ENCODE measurements at places on chromosomes 2 and 18.

- no peak for DNase-seq
These were observed 118.9 kb upstream of the TANK start for GRCh38 chr2:161041356-161041755.

DNA sequence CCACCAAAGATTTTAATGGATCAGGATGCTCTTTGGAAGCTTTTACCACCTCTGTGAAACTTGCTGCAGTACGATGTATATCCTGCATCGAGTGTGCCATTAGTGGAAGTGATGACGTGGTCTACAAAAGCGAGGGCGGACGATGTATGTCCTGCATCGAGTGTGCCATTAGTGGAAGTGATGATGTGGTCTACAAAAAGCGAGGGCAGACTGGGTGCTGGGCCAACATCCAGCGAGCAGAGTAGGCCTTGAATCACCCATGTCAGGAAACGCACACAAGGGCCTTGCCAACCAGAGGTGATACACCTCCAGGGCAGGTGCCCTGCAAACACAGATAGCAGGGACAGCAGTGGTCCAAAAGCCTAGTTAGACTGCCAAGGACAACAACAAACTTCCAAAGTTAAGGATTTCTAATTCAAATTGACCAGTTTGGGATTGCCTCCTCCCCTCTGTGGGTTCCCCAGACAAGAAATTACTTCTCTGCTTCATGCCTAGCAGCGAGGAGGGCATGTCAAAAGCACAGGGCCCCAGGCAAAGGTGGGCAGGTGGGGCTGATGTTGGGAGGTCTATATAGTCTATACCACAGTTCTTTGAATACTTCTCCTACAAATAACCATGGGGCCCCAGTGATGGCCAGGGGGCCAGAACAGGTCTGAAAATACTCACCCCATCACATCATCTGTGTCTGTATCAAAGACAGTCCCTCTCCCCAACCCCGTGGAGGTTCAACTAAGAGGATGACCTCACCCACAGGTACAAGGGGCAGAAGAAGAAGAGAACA is 70.2 kb downstream of the ADD2 start:
- DNase-seq, result peak; percentile 7

DNA sequence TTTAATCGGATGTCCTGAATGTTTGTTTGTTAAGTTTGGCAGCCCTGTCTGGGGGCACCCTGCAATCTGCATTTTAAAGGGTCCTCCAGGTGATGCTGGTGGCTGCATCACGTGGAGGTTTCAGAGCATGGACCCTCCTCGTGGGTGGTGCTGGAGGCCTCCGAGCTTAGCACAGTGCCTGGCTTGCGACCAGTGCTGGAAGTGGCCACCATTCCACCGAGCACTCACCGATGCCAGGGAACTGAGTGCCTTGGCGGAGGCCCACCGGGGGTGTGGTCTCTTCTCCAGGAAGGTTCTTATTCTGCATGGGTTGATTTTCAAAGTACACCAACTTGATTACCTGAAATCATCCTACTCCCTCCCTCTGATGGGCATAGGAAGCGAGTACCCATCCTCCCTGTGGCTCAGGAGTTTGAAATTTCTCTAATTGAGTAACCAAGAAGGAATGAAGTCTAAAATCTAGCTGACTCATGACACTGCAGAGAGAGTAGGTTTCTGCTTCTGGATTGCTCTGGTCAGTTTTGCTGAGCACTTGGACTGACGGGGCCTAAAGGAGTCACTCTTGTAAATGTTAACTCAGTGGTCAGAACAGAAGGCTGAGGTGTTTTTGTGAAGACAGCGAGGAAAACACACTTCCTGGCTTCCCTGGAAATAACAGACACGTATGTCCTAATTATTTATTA is 58.1 kb upstream of the SLC66A3 start:
- DNase-seq, result no peak

DNA sequence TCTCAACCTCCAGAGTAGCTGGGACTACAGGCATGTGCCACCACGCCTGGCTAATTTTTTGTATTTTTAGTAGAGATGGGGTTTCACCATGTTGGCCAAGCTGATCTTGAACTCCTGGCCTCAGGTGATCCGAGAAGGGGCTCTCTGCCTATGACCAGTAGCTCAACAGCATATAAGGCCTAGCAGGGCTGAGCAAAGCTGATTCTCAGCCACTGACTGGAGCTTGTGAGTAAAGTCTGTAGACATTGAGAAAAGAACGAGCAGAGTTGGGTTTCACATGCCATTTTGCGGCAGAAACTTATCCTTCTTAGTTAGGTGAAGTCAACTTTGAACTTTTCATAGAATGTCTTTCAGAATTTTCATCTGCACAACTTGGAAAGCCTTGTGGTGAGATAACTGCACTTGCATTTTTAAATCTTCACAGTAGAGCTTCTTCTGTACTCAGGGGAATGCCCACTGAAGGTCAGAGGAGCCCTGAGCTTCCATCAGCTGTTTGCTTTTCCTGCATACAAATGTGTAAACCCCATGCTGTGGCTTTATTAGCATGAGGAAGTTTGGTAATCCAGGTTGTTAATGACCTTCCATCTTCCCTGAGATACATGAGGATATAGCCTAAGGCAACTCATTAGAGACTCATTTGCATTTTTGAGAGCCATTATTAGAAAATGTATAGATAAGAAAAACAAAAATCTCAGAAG is 602.4 kb downstream of the METTL4 start:
- DNase-seq, result no peak

DNA sequence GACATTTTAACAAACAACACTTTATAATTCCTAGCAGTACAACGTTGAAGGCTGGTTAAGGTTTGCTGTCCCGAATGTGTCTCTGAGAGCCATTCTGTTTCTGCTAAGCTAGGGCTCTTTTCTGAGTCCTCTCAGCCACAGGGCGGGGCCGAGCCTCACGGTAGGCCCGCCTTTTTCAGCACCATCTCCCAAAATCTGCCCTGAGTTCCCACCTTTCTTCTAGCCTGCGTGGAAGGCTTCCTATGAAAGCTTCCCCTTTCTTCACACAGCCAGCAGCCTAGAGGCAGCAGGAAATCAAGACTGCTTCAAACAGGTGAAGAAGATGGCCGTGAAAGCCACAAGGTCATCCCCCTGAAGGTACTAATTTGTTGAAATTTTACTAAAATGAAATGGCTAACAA is 255.5 kb downstream of the CDH2 start:
- no peak for DNase-seq

DNA sequence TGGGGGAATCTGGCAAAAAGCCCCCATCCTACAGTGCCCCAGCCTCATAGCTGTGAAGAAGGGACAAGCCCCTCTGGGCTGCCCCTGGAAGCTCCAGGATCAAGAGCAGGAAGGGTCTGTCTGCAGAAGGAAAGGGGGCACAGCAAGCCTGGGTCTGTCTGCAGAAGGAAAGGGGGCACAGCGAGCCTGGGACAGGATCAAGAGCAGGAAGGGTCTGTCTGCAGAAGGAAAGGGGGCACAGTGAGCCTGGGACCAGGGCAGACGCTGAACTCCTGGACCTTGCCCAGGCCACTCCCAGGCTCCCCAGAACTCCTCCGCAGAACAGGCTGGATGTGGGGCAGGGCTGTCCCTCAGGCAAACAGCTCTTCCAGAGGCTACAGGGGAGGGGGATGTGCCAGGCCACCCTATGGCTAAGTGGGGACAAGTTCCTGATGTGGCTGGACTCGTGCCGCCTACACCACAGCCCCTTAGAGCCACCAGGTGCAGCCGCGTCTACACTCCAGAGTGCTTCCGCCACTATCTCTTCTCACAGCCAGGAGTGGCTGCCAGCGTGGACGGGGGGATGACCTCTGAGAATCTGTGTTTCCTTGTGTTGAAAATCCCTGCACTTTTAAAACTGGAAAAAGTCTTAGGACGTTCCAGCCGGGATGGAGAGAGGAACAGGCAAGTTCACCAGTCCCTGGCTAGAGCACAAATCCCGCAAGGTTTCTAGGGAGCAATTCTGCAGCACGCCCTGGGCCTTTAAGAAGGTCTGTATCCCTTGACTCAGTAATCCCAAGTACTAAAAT is 20.8 kb downstream of the KIF1A start:
- no peak for DNase-seq

GRCh38 chr2:25794544-25795276 is 83.6 kb downstream of the ASXL2 start:
- no peak for DNase-seq

GRCh38 chr2:172373766-172374165 is 53.6 kb upstream of the ITGA6 start:
- DNase-seq, result no peak

DNA sequence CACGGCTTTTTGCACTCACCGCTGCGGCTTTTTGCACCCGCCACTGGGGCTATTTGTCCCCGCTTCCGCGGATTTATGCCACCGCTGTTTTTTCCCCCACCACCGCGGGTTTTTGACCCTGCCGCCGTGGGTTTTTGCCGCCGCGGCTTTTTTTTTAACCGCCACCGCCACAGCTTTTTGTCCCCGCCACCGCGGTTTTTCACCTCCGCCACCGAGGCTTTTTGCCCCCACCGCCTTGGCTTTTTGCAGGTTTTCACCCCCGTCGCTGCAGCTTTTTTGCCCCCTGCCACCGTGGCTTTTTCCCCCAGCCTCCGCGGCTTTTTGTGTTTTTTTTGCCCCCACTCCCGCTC is 2796.7 kb upstream of the TEKT4 start:
- no peak for DNase-seq

DNA sequence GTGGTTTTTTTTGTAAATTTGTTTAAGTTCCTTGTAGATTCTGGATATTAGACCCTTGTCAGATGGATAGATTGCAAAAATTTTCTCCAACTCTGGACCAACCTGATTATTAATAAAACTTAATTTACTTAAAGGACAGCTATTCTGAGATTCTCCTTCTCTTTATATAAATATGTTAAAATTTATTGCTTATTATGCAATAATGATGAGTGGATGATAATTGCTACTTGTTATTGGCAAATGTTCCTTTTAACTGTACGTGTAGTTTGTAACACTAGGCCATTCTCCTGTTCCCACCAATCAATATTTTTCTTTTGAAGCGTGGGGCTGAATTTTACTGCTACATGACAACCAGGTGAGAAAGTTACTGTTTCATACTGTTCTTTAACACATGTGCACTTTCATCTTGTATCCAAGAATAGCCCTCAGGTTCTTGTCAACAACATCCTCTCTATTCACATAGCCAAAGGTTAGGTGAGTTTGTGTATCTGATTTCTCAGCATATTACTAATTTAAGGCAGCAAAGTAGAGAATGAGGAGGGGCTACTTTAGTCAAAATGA is 16.6 kb upstream of the STK17B start:
- no peak for DNase-seq

DNA sequence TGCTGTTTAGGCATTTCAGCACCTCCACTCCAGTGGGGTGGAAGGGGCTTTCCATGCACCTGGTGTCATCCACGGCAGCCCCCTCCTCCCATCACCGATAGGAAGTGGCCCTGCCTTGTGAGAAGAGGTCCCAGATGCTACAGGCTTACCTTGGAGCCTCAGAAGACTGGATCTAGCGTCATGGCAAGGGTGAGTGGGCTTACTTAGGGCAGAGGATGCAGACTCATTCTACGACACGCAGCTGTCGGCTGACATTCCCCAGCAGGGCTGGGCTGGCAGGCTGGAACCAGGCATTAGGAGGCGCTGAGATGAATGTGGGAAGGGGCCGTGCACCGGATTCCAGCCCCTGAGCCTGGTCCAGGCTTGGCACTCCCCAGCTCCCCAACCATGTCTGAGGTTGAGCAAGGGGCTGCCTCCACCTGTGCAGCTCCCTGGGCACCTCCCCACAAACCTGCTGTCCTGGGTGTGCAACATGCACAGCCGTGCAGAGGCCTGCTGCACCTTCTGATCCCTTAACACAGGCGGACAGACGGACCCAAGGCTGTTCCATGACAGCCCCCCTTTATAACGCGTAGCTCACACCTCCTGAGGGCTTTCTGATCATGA is 1.7 kb upstream of the PRLH start:
- no peak for DNase-seq

DNA sequence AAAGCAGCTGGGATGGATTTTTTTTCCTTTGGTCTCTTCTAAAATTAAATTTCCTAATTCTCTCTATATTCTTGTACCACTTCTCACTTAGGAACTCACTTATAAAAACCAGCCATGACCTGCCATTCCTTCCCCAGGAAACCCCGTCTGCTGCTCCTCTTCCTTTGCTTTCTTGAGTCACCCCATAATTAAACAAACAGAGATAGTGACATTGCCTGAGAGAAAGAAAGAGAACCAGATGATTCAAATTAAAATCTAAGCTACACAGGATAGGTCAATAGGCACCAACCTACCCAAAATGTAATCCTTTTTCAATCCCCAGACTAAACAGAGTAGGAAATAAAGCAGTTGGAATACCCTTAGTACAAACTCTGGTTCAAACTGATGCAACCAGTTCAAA is 9.7 kb downstream of the STK39 start:
- no peak for DNase-seq

DNA sequence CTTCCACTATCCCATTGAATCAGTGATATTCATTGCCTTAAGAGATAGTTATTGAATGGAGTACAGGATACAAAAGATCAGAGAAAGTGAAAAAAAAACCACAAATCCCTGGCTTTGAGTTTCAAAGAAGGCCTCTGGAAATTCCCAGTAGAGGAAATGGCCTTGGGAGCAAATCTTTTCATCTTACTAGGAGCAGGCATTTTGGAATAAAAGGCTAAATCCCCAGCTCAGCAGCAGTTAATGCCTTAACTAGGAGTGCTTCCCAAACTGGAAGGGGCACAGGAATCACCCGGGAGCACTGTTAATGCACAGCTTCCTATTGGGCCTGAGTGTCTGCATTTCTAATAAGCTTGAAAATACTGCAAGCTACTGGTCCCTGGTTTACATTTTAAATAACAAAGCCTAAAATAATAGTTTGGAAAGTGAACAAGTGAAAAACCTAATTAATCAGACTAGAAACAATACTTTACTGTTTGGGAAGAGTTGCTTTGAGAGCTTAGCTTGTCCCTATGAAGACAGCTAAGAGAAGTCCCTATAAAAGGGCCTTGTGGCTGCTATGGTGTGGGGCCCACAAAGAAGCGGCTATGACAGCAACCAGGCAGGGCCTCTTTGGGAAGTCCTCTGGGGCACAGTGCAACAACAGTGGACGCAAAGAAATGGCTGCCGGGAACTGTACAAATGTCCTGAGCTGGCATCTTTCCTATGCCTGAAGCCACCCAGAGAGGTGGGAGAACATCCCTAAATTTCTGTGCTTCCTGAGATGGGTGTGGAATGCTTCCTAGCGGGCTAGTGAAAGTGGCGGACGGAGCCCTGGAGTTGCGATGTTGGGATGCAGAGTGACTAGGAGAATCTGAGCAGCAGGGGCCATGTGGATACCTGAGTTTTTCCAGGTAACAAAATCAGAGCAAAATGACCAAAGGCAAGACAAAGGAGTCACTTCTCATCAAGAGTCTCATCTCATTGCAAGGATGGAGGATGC is 117.1 kb upstream of the KLHL14 start:
- no peak for DNase-seq
